ENCODE measurements at places on chromosomes 1 and 21. TPM values are rescaled to one million over a fixed set of nuclear protein-coding genes. Genes with fewer than 3 reads are reported as not detected.

Gene LCE3D
- not detected for total RNA-seq

GRCh38 chr1:19361611-19362147 is 49.6 kb downstream of the SLC66A1 start:
- no peak for DNase-seq

Gene H6PD
- 14.1 TPM for total RNA-seq

Gene IL20
- not detected for total RNA-seq

- DNase-seq: no peak
Measured at GRCh38 chr1:113255720-113256347, 134.5 kb upstream of the MAGI3 start.

GRCh38 chr1:217140041-217140901 is 417.0 kb upstream of the ESRRG start:
- no peak for DNase-seq

DNA sequence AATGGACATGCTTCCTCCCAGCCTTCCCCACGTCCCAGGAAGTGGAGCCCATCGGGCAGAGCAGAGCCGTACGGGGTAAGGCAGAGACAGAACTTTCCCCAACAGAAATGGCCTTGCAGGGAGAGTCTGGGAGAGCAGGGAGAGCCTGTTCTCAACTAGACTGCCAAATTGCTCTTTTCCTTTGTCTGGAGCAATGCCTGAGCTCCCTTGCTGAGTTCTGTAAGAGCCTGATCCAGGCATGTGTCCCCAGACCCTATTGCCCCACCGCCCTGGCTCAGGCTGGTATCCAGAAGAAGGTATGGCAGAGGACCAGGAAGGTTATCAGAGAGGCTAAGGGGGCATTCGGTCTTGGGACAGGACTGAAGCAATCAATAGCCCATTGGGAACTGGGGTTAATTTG is 79.9 kb downstream of the TMEM53 start:
- no peak for DNase-seq

DNA sequence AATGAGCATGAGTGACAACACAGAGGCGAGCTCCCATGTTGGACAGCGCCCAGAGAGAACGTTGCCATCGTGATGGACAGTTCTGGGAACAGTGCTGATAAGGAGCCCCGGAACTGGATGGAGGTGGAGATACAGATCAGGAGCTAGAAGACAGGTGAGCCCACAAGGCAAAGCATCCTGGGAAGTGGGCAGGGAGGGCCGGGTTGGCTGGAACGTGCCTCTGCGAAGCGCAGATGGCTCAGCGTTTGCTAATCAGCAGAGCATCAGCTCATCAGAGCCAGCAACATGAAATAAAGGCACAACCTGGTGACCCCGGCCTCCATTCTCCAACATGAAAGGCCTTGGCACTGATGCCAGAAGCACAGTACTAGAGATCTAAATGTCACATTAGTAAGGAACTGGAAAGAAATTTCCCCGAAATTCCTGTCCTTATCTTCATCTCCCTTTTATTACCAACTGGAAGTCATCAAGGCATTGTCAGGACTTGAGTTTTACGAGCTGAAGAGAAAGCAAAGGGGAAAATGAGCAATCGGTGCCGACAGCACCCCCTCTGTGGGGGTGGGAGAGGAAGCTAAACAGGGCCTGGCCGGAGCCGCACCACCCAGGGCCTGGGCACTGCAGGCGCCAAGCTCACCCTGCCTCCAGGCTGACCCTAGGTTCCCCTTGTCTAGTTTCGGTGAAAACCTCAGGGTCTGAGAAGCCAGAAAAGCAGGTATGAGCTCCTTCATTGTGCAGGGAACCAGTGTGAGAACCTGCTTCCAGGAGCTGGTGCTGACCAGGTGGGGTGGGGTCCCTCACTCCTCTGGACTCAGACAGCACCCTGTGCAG is 19.9 kb downstream of the ABCA4 start:
- no peak for DNase-seq

- DNase-seq: peak; percentile 77
Measured at GRCh38 chr1:89724369-89725010, 91.6 kb downstream of the LRRC8C start.

DNA sequence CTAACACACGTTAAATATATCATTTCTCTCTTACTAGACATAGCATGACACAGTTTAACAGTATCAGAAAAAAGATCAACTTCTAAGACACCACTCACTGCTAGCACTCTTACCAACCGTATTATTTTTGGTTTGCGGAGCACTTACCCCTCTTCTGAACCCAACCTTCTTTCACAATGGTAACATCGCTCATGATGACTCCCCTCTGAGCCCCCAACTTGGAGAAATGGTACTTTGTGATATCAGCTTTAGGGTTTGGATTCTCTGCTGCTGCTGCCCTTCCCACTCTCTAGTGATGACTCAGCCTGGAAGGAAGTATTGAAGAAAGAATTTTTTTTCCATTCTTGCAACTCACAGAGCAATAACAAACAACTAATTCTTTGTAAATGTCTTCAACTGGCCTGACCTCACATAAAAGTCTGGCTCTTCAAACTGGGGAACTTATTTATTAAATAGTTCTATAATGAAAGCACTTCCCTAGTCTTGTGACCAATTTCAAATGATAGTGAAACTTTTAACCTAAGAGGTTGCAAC is 7.0 kb downstream of the AKT3 start:
- no peak for DNase-seq

Gene SLC22A15
- total RNA-seq: 5.0 TPM

Gene COL9A2
- total RNA-seq: 5.4 TPM

Gene OR2L13
- total RNA-seq: not detected

Data from natural killer cell treated with Interleukin-12 subunit alpha and Interleukin-12 subunit beta and Interleukin-15 and Interleukin-18, amount 100 ng/mL, for 72 hours (primary cell).